Omental fat pad (tissue), 4 donors: ENCODE measurements at places on chromosomes 2 and 18. TPM values are rescaled to one million over a fixed set of nuclear protein-coding genes. Genes with fewer than 3 reads are reported as not detected.

DNA sequence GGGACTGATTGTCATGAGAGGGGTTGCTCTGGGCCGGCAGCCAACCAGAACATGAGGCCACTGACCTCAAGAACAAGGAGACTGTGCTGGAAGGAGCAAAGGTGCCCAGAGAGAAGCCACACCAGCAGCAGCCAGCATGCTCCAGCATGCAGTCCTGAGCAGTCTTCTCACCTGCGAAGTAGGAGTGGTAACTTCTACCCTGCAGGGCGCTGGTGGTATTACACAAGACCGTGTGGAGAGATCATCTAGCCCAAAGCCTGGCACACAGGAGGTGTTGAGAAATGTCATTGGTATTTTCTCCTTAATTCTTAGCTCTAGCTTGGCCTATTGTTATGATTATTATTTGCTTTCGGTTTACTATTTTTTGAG, 132.7 kb downstream of the TSN start:
- DNase-seq: no peak

- DNase-seq: no peak
Measured at GRCh38 chr2:45274250-45274926, 265.1 kb upstream of the SIX2 start.

TMEM200C gene
- not detected for total RNA-seq

- no peak for DNase-seq
Measured at GRCh38 chr18:35306588-35307250, 16.7 kb upstream of the ZSCAN30 start.

GRCh38 chr2:150063931-150064548, 423.4 kb downstream of the RND3 start:
- no peak for DNase-seq
